Stimulated activated CD4-positive, alpha-beta T cell treated with anti-CD3 and anti-CD28 coated beads, Interleukin-2, amount 100 ng/mL, for 4 hours (primary cell): ENCODE measurements at places on chromosomes 6 and 20.

- DNase-seq, result no peak
Measured at GRCh38 chr20:4920131-4920530, 81.2 kb downstream of the SLC23A2 start.

DNA sequence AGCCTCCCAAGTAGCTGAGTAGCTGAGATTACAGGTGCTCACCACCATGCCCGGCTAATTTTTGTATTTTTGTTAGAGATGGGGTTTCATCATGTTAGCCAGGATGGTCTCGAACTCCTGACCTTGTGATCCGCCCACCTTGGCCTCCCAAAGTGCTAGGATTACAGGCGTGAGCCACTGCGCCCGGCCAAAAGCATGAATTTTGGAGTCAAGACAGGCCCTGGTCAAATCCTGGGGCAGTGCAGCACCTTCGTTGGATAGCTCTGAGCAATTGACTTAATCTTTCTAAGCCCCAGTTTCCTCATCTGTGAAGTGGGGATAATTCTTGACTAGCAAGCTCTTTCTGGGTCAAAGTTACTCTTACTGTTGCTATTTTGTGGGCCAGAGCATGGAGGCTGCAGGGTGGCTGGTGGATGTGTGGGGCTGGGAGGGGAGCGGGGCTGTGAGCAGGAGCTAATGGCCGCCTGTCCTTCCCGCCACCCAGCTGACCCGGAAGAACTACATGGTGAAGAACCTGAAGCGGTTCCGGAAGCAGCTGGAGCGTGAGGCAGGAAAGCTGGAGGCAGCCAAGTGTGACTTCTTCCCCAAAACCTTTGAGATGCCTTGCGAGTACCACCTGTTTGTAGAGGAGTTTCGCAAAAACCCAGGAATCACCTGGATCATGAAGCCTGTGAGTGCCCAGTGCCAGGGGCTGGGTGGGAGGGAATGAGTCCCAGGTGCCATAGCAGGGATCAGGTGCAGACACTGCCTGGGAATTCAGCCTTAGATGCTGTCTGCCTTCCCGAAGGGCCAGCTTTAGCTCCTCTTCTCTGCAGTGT is 39.0 kb downstream of the TTLL9 start:
- no peak for DNase-seq

GRCh38 chr6:63634630-63635029 is 972 bp upstream of the PHF3 start:
- no peak for DNase-seq

DNA sequence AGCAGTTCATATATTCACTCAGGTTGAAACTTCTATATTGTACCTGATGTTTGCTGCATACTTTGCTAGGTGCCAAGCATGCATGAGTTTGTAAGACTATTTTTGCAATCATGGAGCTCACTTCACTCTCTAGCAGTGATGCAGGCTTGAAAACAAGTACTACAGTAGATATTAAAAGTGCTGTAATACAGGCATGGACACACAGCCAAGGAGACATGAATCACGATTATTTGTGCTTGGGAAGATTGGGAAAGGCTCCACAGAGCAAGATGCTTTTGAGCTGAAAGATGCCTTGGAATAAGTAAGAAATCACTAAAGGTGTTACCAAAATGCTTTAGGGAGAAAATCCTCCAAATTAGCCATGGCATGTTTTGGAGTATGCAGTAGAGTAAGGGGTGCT is 427.4 kb downstream of the UTRN start:
- DNase-seq, result no peak

- DNase-seq, result peak; percentile 40
Measured at GRCh38 chr6:156779206-156780094, 2.3 kb downstream of the ARID1B start.

DNA sequence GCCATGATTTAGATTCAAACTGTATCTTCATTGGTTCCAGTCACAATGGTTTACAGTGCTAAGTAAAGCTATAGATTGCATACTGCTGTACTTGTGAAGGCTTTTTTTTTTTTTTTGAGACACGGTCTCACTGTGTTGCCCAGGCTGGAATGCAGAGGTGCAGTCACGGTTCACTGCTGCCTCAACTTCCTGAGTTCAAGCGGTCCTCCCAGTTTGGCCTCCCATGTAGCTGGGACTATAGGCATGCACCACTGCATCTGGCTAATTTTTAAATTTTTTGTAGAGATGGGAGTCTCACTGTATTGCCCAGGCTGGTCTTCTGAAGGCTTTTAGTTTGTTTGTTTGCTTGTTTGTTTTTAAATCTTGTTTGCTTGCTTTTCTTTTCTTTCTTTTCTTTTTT is 24.9 kb downstream of the ITCH start:
- DNase-seq, result no peak

- no peak for DNase-seq
Measured at GRCh38 chr6:104771258-104771832, 88.4 kb downstream of the HACE1 start.

DNA sequence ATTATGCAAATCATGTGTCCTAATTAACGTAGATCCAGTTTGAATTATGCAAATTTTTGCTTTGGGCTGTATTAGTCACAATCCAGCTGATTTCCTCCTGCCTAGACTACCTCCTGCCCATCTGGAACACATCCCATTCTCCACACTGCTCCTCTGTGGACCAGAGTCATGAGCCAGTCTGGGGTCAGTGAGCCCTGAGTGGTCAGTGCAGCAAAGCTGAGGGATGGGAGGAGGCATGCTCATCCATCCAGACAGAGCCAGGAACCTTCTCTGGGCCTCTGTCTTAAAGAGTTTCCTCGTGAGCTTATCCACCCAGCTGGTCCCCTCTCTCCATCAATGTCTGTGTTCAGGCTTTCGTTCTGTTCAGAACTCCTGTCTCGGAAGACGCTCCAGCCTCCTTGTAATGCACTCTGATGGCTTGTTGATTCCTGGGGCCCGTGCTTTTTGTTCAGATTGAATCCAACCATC is 747.8 kb downstream of the PTPRT start:
- DNase-seq, result no peak

DNA sequence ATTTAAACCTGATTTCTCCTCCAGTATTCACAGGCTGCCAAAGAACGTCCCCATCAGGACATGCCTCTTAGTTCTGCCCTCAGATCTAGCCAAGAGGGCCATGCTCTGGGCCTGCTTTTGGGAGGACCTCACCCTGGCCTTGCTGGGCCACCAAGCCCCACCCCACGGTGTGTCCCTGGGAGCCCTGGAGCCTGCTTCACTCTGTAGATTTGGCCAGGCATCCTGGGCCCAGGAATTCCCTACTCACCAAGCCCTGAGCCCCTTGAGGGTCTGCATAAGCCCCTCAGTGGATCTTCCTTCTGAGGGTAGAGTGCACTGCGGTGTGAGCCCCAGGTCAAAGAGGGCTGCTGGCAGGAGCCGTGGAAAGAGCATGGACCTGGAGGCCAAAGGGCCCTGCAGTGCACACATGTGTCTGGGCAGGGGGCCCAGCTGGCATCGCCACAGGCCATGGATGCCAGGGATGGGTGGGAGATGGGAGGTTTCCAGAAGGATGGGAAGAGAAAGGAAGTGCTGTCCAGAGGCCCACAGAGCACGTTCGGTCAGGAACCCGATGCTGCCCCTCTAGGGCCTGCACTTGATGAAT is 98.0 kb downstream of the DACT2 start:
- no peak for DNase-seq

DNA sequence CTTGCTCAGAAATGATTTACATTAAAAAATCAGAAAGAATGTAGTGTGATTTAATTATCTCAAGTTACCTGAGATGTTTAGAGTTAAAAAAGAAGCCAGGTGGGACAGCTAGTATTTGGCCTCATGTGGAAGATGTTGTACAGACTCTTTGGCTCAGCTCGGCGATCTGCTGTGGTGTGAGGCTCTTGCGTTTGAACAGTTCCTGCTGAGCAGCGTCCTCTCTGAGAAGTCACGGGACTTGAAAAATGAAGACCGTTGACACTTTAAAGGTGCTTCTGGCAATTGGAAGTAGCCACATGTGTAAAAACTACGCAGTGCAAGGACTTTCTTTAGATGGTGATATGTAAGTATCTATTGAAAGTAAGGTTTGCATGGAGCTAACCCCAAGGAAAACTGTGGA is 169.0 kb downstream of the BACH2 start:
- no peak for DNase-seq

- no peak for DNase-seq
Measured at GRCh38 chr6:45898941-45899682, 116.5 kb downstream of the CLIC5 start.

DNA sequence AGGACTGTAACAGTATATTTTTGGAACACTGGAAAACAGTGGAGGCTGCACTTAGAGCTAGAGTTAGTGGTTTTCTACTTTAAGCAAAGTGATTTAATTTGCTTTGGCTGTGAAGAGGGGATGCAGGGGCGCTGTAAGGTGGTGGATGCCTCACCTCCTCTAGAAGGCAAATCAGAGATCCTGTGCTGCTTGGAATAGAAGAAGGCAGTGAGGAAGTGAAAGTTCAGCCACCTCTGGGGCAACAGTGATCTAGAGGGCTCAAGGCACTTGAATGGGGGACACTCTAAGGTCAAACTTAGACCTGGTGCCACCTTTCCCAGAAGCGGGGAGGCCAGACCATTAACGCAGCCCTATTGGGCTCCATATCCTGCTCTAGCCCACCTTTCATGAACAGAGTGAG is 19.0 kb upstream of the SNRPB2 start:
- no peak for DNase-seq

- DNase-seq, result no peak
Measured at GRCh38 chr6:37700620-37700973, 2.9 kb upstream of the MDGA1 start.

GRCh38 chr6:45685076-45685475 is 307.3 kb upstream of the SUPT3H start:
- DNase-seq, result no peak

- no peak for DNase-seq
Measured at GRCh38 chr20:16189371-16189770, 383.9 kb downstream of the KIF16B start.

GRCh38 chr6:85459224-85459901 is 9.5 kb downstream of the NT5E start:
- no peak for DNase-seq

GRCh38 chr6:37339741-37340638 is 13.8 kb upstream of the RNF8 start:
- DNase-seq, result no peak

GRCh38 chr6:117126213-117126612 is 139.1 kb upstream of the VGLL2 start:
- no peak for DNase-seq
